MM.1S (cell line): ENCODE measurements at places on chromosomes 1 and 21.
A peak's percentile ranks its signal among the peaks of the same experiment; 100 is the strongest.

- no peaks in the 10 kb centered on the region for H3K4me1 ChIP-seq
- DNase-seq = no peak
- H3K4me3 ChIP-seq = no peak overlapping the region
- H3K27ac ChIP-seq = no peak overlapping the region
These were observed 74.6 kb downstream of the LMO4 start for GRCh38 chr1:87403061-87403820.

DNA sequence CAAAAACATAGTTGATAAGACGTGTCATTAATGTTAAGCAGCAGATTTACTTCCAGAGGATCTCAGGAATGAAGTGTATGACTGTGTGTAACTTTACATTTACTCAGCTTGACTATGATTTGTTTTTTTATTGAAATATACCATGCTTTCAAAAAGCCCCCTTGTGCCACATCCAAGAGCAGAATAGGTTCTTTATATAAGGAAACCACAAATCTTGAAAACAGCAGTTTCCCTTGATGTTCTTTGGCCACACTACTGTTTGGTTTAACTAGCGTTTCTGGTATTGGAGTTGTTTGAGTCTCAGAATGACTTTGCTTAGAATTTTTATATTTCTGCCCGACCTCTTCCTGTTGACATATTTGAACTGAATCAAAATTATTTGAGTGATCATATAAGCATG, 25.0 kb downstream of the LRRC8C start:
- H3K4me1 ChIP-seq = peaks cover 7% of the 10 kb centered on the region; the same call in 1 of the 2 replicates
- H3K27ac ChIP-seq = no peak overlapping the region
- H3K36me3 ChIP-seq = no peaks in the 10 kb centered on the region
- H3K27me3 ChIP-seq = no peaks in the 10 kb centered on the region
- H3K4me3 ChIP-seq = no peak overlapping the region

DNA sequence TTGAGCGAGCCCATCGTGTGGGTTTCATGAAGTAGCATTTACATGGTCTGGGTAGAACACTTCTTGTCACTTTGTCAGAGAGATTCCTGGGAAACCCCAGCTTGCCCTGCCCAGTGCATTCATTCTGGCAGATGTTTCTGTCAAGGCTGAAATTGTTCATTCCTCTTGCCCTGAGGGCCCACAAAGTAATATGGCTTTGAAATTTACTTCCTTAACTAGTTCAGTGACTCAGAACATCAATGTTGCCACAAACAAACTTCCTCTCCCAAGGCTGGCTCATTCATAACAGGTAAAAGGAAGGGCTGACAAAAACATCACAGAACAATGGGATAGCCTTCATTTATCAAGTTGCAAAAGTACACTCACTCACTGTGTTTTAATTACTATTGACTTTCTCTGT, 5.0 kb upstream of the KIAA0040 start:
- H3K36me3 ChIP-seq = no peaks in the 10 kb centered on the region
- H3K4me1 ChIP-seq = peaks cover 18% of the 10 kb centered on the region
- DNase-seq = no peak
- H3K4me3 ChIP-seq = no peak overlapping the region
- H3K27me3 ChIP-seq = no peaks in the 10 kb centered on the region

- no peak for DNase-seq
- H3K27ac ChIP-seq = no peak overlapping the region
- H3K36me3 ChIP-seq = no peaks in the 10 kb centered on the region
- no peaks in the 10 kb centered on the region for H3K4me1 ChIP-seq
- H3K4me3 ChIP-seq = no peak overlapping the region
These were observed 3.4 kb downstream of the DIRAS3 start for GRCh38 chr1:68046885-68047658.

- H3K27me3 ChIP-seq = peaks cover 36% of the 10 kb centered on the region
- no peaks in the 10 kb centered on the region for H3K4me1 ChIP-seq
- no peak for DNase-seq
- no peak overlapping the region for H3K27ac ChIP-seq
- no peaks in the 10 kb centered on the region for H3K36me3 ChIP-seq
These were observed 2.3 kb downstream of the EVA1C start for GRCh38 chr21:32414579-32415358.

DNA sequence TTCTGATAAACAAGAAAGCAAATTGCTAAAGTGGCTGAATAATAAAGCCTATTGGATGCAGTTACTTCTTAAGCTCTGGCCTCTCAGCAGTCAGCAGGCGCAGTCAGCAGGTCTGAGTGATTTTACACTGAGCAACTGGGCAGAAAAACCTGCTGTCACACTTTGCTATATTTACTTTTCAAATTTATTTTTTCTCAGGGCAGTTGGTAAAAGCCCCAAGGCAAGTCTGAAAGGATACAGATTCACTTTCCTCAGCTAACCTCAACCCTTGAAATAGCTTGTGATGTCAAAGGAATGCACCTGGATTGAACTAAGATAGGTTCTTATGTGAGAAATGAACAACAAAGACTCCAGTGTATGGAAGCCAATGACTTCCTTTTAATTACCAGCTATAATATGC, 34.0 kb downstream of the ATP5PF start:
- DNase-seq = peak; percentile 33
- H3K4me3 ChIP-seq = no peak overlapping the region
- H3K4me1 ChIP-seq = peaks cover 5% of the 10 kb centered on the region; the same call in 1 of the 2 replicates
- no peaks in the 10 kb centered on the region for H3K36me3 ChIP-seq
- H3K27ac ChIP-seq = no peak overlapping the region
- no peaks in the 10 kb centered on the region for H3K27me3 ChIP-seq

DNA sequence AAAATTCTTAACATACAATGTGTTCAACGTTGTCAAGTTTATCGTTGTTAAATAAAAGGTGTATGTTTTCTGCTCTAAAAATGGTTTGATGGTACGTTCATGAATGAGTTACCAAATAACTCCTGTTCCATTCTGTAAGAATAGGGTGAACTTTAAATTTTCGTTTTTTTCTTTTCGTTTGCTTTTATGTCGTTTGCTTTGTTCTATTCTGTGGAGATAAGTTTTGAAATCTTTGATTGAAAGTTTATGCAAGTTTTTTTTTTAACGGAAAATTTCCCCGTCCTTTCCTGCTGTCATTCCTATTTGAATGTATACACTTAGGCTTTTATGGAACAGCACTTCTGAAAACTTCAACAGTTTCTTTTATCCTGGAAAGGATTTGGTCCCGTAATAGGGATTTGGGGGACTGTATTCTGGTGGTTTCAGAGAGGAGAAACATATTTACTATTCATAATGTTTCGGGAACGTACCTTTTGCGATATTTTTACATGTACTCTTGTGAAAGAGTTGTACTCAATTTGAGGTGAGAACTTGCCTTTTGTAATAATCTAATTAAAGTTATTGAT, 1.7 kb downstream of the DR1 start:
- H3K4me1 ChIP-seq = 0 out of 2 replicates have a peak, but pooled peaks cover 4% of the 10 kb centered on the region
- H3K27me3 ChIP-seq = no peaks in the 10 kb centered on the region
- peak overlapping the region; percentile 75 for H3K4me3 ChIP-seq
- H3K36me3 ChIP-seq = no peaks in the 10 kb centered on the region
- DNase-seq = no peak
- peak overlapping the region; percentile 73; the same call in 1 of the 2 replicates for H3K27ac ChIP-seq

- no peaks in the 10 kb centered on the region for H3K36me3 ChIP-seq
- no peak for DNase-seq
- no peak overlapping the region for H3K4me3 ChIP-seq
These were observed 69.9 kb downstream of the TOMM20 start for GRCh38 chr1:235058695-235059094.

DNA sequence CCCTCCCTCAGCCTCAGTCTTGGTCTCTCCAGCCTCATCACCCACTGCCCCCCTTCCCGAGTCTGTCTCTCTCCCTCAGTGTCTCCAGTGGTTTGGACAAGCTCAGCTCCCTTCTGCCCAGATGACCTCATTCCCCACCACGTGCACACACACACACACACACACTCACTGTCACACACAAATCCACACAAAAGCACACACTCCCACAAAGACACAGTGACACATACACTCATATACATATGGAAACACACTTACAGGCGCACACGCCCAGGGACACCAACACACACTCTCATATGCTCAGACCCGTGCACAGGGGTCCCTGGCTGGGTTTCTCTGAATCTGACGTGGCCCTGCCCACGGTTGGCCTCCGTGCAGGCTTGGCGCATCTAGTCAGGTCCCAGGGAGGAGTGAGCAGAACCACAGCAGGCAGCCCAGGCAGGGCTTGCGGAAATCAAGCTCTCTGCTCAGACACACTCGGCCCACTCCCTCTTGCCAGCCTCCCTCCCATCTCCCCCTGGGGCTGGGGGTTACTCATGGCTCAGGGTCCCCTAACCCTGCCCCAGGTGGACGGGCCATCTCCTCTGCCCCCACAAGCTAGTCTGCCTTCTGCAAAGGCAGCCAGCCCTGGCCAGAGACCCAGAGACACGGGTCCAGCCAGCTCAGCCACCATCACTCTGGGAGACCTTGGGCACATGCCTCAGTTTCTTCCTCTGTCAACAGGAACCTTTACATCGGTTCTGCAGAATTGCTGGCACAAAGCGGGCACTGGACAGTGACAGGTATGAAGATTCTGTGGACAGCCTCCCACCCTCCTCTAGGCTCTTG, 38.5 kb upstream of the FAM131C start:
- H3K27ac ChIP-seq = no peak overlapping the region
- no peaks in the 10 kb centered on the region for H3K36me3 ChIP-seq
- no peak overlapping the region for H3K4me3 ChIP-seq
- no peak for DNase-seq
- H3K27me3 ChIP-seq = peaks cover 86% of the 10 kb centered on the region

DNA sequence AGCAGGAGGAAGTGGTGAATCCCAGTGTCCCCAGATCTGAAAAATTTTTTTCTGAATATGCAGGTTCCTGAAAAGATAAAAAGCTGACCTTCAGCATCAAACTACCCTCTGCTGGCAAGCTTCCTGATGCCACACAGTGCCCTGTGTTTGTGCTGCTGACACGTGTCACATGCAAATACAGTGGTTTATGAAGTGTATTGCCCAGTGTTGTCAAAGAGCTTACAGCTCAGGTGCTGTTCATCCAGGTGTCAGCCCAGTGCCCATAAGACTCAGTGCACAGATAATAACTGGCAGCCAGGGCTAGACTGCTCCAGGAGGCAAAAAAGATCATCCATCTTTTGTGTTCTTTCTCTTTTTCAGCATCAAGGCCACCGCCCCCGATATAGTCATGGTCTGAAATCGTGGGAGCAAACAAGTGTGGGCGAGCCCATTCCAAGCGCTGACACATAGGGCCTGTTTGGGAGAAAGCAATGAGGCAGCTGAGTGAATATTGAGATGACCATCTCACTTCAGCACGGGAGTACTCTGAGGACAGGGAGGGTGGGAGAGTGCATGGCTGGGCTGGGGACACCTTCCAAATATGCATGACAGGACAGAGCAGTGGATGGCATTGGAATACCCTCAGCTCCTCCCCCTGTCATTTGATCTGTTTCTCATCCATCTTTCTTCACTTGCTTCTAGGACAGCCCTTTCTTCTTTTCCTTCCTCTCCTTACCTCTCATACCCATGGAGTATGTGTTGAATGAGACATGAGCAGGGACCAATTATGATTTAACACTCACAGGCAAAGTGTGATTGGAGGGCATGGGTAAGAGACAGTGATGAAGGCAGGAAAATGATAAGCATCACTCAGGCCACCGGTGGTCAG, 6.4 kb upstream of the KCNK1 start:
- no peaks in the 10 kb centered on the region for H3K36me3 ChIP-seq
- no peaks in the 10 kb centered on the region for H3K27me3 ChIP-seq
- DNase-seq = peak; percentile 90
- H3K4me1 ChIP-seq = peaks cover 15% of the 10 kb centered on the region
- H3K4me3 ChIP-seq = no peak overlapping the region
- H3K27ac ChIP-seq = peak overlapping the region; percentile 20; the same call in 1 of the 2 replicates

DNA sequence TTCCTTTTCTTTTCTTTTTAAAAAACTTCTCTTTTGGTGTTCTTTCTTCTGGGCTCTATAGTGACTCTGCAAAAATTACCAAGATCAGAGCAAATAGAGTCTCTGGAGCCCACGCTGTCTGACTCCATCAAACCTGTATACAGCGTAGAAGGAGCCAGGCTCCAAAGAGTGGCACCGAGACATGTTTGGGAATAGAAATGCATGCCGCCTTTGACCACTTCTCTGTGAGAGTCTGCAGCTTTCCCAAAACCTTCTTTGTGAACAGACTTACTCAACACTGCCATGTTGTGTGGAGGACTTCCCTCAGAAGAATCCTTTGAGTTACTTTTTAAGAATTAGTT, 55.3 kb downstream of the GORAB start:
- no peak for DNase-seq
- H3K36me3 ChIP-seq = no peaks in the 10 kb centered on the region
- no peaks in the 10 kb centered on the region for H3K27me3 ChIP-seq
- no peak overlapping the region for H3K4me3 ChIP-seq
- H3K4me1 ChIP-seq = no peaks in the 10 kb centered on the region

DNA sequence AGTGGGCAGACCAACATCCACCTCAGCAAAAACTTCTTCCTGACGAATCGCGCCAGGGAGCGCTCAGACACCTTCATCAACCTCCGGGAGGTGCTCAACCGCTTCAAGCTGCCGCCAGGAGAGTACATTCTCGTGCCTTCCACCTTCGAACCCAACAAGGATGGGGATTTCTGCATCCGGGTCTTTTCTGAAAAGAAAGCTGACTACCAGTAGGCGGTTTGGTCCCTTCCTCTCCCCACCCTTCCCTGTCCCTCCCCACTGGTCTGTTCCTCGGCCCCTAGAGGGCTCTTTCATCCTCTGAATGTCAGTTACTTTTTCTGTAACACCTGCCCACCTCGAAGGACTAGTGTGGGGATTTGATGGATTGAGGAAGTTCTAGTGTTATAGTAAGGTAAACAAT, 46.9 kb downstream of the CAPN2 start:
- H3K27ac ChIP-seq = no peak overlapping the region
- no peaks in the 10 kb centered on the region for H3K27me3 ChIP-seq
- no peaks in the 10 kb centered on the region for H3K4me1 ChIP-seq

GRCh38 chr1:217133958-217134856, 411.0 kb upstream of the ESRRG start:
- H3K36me3 ChIP-seq = no peaks in the 10 kb centered on the region
- H3K4me3 ChIP-seq = 0 out of 2 replicates have a peak overlapping the region, but pooled peaks have one; percentile 70
- H3K27ac ChIP-seq = no peak overlapping the region
- H3K27me3 ChIP-seq = peaks cover 8% of the 10 kb centered on the region; the same call in 1 of the 2 replicates

DNA sequence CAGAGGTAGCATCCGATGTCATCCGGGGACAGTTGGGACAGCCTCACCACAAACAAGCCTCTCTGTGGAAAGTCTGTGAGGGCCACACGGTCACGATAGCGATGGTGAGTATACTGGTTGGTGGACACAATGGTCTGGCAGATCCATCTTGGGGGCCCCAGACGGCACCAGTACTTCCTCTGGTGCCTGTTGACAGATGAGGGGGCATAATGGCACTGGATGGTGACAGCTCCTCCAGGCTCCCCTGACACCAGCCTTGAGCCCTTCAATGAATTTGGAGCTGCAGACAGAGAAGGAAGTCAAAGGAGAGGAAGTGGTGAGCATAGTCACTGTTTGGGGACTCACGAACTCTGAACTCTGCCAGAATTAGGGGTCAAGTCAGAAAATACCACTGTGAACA, 8.0 kb downstream of the FCAMR start:
- H3K4me1 ChIP-seq = peaks cover 3% of the 10 kb centered on the region
- DNase-seq = no peak

- no peaks in the 10 kb centered on the region for H3K4me1 ChIP-seq
- no peak for DNase-seq
- no peak overlapping the region for H3K4me3 ChIP-seq
- no peaks in the 10 kb centered on the region for H3K36me3 ChIP-seq
- H3K27me3 ChIP-seq = peaks cover 99% of the 10 kb centered on the region
- no peak overlapping the region for H3K27ac ChIP-seq
These were observed 132.9 kb upstream of the WNT4 start for GRCh38 chr1:22275626-22276395.
